ENCODE measurements at places on chromosomes 4 and X.
A peak's percentile ranks its signal among the peaks of the same experiment; 100 is the strongest.

DNA sequence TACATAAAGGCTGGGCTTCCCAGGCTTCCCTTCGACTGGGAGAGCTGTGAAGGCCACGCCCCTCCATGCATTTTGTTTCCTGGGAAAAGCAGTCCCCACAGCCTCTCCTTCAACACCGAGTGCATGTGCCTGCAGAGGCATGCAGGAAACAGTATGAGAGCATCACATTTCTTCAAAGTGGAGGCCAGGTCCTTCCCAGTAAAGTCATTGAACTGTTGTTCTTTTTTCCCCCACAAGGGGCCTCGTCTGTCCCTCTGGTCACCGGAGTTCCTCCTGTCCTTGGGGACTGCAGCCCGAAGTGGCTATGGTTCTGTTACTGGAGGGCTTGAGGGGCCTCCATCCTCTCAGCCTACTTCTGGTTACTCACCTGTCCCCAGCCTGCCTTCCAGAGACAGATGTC lies 56.0 kb downstream of the RAI2 start:
- DNase-seq = no peak

- peak; percentile 79 for DNase-seq
These were observed 40.6 kb downstream of the FAM149A start for GRCh38 chr4:186144946-186145569.

DNA sequence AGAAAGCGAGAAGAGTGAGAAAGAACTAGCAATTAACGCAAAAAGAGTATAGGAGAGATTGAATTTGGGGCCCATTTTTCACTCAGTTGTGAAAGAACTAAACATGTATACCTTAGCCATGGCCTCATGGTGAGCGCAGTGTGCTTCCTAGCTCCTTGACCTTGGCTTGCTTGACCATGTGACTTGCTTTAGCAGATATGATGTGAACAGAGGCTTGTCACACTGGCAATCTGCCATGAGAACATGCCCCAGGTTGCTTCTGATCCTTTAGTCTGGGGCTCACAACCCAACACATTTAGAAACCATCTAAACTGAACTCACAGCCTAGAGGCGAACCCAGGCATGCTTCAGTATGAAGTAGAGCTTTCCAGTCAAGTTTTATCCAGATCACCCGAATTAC lies 260.1 kb upstream of the FTHL17 start:
- no peak for DNase-seq

- DNase-seq = no peak
These were observed 17.7 kb upstream of the RPS6KA3 start for GRCh38 chrX:20284444-20284843.
